Esophagus squamous epithelium (tissue), 5 donors: ENCODE measurements at places on chromosomes 1 and 21.
A peak's percentile ranks its signal among the peaks of the same experiment; 100 is the strongest.

DNA sequence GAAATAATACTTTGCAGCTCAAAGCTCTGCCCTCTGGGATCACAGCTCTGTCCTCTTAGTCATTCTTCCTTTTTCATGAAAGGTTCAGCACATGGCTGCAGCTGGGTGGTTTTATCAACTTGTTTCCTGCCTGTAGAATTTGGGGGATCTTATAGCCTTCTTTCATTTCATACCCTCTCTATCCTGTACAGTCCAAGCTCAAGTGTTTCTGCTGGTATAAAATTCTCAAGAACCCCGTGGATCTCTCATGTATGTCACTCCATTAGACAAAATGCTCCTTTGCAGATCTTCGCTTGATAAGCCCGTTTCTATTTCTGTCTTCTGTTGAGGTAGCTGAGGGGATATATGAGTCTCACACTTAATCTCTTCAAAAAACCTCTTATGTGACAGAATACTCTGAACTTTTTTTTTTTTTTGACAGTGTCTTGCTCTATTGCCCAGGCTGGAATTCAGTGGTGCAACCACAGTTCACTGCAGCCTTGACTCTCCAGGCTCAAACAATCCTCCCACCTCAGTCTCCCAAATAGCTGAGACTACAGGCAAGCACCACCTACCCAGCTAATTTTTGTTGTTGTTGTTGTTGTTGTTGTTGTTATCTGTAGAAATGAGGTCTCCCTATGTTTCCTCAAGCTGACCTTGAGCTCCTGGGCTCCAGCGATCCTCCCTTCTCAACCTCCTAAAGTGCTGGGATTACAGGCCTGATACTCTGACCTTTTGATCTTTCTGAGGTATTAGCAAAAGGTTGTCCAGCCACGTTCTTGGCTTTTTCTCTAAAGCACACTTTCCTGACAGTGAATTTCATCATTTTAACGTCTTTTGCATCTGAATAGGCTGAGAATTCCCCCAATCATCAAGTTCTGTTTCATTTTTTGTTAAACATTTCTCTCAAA lies 24.6 kb upstream of the COL9A2 start:
- no peak for DNase-seq

GRCh38 chr1:55057956-55058298 lies 18.6 kb downstream of the PCSK9 start:
- no peak for DNase-seq

DNA sequence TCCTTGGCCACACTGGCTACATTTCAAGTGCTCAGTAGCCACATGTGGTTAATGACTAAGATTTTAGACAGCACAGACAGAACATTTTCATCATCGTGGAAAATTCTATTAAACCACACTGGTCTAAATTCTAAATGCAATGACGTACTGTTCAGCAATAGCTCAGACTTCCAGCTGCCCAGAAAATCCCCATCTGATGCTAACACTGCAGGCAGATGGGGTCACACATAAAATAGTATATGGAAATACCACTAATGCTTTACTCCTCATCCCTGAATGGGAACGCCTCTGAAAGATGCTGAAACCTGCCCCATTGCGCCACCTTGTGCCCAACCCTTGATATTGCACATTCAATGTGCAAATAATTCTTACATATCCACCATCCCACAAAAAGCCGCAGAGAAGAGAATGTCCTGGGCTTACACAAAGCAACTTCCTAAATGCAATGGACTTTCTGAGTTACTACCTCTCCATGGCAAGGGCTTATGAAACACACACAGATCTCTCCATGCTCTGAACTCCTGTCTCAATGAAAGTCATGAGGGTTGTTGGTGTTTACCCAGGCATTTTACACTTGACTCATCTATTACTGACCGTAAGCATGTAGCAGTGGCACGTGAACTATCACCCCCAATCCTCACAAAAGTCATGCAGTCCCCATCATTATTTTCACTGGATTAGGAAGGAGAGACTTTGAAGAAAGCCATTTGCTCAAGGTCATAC lies 20.3 kb upstream of the SLC5A9 start:
- no peak for DNase-seq

- DNase-seq = no peak
These were observed 5.2 kb upstream of the GPR161 start for GRCh38 chr1:168141871-168142385.

DNA sequence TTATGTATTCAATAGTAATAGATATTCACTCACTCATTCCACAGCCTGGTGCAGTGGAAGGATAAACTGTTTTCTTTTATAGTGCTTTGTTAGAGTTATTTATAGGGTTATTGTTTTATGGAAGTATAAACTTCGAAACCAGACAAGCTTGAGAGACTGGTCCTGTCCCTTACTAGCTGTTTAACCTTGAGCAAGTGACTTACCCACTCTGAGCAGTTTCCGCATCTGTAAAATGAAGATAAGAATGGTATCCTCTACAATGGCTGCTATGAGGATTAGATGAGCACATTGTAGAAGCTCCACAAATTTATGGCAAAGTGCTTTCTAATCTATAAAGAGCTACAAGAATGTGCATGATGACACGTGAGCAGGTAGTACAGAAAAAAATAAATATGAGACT lies 30.8 kb upstream of the EPS15 start:
- DNase-seq = no peak

DNA sequence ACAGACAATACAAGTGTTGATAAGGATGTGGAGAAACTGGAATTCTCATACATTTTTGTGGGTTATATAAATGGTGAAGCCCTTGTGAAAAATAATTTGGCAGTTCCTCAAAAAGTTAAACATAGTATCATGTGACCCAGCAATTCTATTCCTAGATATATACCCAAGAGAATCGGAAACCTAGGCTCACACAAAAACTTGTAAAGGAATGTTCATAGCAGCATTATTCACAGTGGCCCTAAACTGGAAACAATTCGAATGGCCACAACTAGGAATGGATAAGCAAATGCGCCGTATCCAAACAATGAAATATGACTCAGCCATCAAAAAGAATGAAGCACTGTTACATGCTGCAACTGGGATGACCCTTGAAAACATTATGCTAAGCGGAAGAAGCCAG lies 3.9 kb upstream of the CD247 start:
- no peak for DNase-seq

GRCh38 chr1:32106663-32107275 lies 1.1 kb upstream of the KPNA6 start:
- DNase-seq = no peak

- DNase-seq = no peak
These were observed 6.8 kb upstream of the KIF17 start for GRCh38 chr1:20724364-20725188.

GRCh38 chr1:30359539-30360220 lies 363.7 kb downstream of the MATN1 start:
- no peak for DNase-seq

GRCh38 chr21:41367945-41368734 lies 6.3 kb downstream of the MX2 start:
- peak; percentile 6 for DNase-seq

- no peak for DNase-seq
These were observed 162.3 kb downstream of the PSMG1 start for GRCh38 chr21:39020751-39021477.

GRCh38 chr1:118960567-118961136 lies 27.5 kb downstream of the TBX15 start:
- DNase-seq = no peak
